ENCODE measurements at places on chromosomes 16 and 17.

DNA sequence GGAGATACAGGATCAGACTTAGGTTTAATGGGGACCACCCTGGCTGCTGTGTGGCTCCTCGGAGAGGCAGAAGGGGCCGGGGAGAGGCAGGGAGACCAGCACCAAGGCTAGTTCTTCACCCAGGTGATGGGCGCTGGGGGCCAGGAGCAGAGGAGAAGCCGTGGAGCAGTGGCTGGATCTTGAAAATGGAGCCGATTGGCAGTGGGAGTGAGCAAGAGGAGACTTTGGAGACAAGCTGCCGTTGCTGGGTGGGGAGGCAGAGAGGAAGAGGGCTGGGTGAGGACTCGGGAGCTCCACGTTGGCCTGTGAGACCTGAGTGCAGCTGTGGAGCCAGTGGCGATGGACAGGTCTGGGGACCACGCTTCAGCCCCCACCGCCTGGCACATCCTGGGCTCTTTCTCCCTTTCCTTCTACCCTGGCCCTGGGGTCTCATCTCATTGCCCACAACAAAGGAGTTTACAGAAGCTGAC is 9.0 kb downstream of the RAB11FIP4 start:
- DNase-seq = no peak

DNA sequence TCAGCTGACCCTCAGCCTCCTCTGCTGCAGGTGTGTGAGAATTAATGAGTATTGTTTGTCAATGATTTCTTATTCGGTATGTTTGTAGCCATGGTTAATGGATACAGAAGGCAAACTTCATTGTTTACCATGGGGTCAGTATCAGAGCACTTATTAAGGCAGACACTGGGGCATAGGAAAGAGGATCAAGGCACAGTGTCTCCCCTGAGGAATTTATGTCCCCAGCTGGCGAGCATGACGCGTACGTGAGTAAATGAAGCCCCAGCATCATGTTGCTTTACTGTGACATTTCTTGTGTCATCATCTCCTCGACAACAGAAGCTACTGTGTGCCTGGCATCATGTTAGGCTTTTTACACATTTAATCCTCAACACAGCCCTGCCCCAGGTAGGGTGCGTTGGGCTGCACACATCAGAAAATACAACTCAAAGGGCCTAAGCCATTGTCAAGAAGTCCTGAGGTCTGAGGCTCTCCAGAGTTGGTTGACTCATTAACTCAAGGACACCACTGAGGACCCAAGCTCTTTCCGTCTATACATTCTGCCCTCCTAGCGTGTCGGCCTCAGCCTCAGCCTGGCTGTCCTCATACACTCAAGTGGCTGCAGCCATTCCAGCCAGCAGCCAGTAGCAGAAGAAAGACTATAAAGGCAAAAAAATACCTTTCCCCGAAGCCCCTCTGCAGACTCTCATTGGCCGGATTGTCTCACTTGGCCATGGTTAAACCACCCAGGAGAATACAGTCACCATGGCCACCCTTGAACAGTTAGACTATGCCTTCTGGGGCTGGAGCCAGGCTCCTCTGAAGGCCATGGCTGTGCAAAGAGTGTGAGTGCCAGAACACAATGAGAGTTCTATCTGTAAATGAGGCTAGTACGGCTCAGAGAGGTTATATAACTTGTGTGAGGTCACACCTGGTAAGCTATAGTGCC is 13.9 kb upstream of the ZCCHC14 start:
- no peak for DNase-seq

GRCh38 chr16:82658796-82659195 is 32.0 kb downstream of the CDH13 start:
- no peak for DNase-seq

DNA sequence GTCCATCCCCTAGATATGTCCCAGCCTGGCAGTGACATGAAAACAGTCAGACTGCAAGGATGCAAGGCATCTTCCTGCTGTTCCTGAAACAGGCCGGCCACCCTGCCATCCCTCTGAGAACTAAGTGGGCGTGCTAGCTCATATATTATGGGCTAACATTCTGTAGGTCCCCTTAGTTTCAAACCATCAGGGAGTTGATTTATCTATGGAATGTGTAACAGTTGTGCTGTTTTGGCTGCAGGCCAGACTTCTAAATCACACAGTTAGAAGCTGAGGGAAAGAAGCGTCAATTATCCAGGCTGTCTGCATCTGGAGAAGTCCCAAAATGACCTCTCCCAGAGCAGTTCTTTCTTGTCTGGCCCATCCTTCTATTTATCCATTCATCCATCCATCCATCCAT is 102.7 kb upstream of the DNAH9 start:
- DNase-seq = peak; percentile 46

DNA sequence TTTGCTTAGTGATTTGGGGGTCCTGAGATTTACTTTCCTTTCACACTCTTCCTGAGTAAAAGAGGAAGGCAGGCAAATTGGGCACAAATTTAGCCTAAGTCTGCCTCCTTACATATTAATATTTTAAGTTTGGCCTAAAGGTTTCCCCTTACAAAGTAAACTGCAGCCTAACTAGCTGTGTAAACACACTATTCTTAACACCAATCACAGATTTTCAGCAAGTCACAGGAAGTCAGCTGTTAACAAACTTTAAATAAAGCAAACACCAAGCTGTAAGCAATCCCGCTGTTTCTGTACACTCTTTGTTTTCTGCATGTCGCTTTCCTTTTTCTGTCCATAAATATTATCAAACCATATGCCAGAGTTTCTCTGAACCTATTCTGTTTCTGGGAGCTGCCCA is 45.1 kb upstream of the ABCC11 start:
- DNase-seq = no peak

DNA sequence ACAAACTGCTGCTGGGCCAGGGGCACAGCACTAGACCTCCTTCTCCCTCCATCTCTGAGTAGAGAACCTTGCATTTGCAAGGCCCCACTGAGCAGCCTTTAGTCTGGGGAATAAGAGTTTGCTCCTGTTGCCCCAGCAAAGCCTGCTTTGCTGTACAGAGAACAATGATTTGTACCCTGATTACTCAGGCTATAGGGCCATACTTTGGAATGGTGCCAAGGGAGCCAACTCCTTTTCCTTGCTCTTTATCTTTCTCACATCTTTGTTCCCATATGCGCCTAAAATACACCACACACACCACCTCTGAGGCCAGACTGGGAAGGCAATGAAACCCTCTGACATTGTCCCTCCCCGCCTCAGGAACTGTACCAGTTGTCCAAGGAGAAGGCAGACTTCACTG is 21.2 kb downstream of the LIG3 start:
- DNase-seq = no peak

- DNase-seq = no peak
Measured at GRCh38 chr17:62722625-62723024, 85.5 kb downstream of the MARCHF10 start.

- no peak for DNase-seq
Measured at GRCh38 chr16:69193855-69194254, 6.9 kb downstream of the SNTB2 start.

- DNase-seq = no peak
Measured at GRCh38 chr16:29014561-29015069, 29.8 kb downstream of the LAT start.

GRCh38 chr17:27532269-27533263 is 76.3 kb downstream of the KSR1 start:
- DNase-seq = no peak

DNA sequence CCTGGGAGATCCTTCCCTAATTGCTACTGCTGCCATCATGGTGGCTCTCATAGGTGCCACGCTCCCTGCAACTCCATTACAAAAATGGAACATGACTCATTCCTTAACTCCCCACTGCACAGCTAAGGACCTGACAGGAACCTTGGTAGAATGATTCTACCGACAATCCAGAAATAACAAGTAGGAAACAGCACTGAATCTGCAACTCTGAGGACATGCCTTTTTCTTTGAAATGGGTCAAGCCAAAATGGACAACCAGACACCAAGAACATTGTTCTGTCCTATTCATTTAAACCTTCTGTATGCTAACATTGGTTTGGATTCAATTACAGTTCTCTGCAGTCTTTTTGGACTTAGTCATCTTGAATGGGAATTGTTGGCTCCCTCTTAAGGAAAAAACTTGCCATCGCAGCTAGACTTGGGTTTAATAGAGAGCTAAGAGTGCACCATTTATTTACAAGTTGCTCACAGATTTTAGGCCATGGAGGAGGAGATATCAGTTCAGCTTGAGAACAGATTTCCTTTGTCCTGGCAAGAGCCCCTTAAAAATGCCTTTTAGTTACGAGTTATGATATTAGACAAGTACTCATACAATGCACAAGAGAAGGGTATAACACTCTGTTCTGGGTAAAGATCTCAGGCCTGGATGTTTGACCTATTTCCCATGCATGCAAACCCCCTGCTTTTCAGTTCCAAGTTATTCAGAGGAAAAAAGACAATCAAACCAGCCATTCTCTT is 20.9 kb upstream of the NSRP1 start:
- DNase-seq = peak; percentile 37

- DNase-seq = no peak
Measured at GRCh38 chr16:19808061-19808641, 76.5 kb downstream of the GPRC5B start.

DNA sequence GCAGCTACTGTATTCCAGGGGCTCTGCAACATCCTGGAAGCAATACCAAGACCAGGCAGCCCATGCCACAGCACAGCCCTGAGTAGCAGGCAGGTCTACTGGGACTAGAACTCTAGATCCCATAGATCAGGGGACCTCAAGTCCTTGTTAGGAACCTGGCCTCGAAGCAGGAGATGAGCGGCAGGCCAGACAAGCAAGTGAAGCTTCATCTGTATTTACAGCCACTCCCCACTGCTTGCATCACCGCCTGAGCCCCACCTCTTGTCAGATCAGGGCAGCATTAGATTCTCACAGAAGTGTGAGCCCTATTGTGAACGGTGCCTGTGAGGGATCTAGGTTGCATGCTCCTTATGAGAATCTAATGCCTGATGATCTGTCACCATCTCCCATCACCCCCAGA is 295.7 kb upstream of the TNRC6C start:
- DNase-seq = no peak

DNA sequence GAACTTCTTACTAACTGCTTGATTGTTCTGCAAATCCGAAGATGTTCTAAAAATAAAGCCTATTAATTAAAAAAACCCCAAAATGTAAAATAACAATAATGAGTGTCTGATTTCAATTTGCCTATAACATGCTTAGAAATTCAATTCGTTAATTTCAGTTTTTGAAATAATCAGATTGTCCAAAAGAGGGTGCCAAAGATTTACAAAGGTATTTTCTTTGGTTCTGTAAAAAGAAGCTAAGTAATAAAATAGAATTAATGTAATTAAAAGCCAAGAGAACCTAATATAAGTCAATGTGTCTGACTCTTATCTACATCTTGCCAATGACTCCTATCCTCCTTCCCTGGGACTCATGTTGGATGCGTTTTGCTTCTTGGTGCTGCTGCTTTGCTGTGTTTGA is 75.0 kb upstream of the CPHXL start:
- DNase-seq = no peak

GRCh38 chr17:66255527-66255971 is 26.3 kb upstream of the APOH start:
- no peak for DNase-seq

DNA sequence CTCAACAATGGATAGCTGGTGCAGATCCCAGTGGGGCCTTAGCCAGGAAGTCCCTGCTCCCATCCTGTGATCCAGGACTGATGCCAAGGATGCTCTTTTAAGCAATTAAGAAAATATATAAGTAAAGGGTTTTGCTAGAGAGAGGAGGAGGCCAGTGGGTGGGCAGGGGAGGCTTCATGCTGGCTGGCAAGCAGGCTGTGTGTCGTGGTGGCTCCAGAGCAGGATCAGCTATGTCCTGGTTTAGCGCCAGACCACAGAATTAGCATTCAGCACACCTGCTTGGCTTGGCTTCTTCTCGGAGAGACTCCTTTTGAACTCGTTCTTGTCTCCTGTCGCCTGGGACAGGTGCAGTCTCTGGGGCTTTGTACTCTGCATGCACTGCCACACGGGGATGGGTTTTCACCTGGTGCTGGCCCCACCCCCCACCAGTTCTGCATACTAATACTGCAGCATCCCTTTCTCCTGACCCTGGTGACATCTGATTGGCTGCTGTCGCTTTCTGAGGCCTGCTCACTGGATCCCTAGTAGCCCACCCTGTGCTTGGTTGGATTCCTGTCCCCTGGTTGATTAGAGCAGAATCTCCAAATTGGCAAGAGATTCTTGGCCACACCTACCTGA is 66.1 kb downstream of the PLD6 start:
- no peak for DNase-seq

DNA sequence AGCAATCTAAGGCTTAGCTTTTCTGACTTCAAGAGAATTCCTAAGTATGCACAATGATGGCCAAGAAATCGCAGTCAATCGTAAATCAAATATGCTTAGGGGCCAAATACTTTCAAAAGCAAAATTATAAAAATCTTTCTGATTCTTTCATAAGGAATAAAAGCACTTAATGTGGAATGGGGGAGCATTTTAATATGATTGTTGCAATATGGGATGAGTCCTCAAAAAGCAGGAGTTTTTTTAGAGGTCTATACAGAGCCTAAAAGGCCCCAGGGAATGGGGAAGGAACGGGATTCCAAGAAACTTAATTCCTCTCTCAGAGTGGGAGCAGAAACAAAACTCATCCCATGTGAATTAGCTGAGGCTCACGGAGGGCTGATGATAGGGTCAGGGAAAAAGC is 14.7 kb upstream of the SLC39A11 start:
- no peak for DNase-seq

DNA sequence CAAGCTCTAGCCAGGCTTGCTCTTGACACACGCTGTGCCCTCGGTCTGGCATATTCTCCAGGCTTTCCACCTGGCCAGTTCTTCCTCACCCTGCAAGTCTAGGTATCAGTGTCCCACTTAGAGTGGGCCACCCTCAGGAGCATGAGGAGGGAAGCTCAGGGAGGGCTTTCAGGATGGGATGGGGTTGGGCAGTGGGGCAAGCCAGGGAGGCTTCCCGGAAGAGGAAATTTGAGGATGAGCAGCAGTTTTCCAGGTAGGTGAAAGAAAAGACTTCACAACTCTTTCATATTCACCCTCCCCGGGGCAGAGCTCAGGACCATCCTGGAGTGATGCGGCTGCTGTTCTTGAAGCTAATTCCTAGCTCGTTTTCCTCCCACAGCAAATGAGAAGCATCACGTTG is 14.5 kb upstream of the LDHD start:
- no peak for DNase-seq
